ENCODE measurements at places on chromosomes 7 and 10. TPM values are rescaled to one million over a fixed set of nuclear protein-coding genes. Genes with fewer than 3 reads are reported as not detected.

Gene NKX2-3
- 8.9 TPM for polyA plus RNA-seq

Gene CFAP58
- polyA plus RNA-seq: 0.09 TPM

Gene RAB18
- 37.5 TPM for polyA plus RNA-seq

Gene ITPRID1
- polyA plus RNA-seq: 0.60 TPM

Gene FZD1
- polyA plus RNA-seq: 3.4 TPM

Gene HOXA13
- 10.7 TPM for polyA plus RNA-seq

Gene PLEKHS1
- polyA plus RNA-seq: 11.0 TPM

Gene PARP12
- polyA plus RNA-seq: 49.5 TPM

Gene ABCF2
- 34.6 TPM for polyA plus RNA-seq

Gene BNIP3
- polyA plus RNA-seq: 10.8 TPM

Gene PPP1R3A
- not detected for polyA plus RNA-seq

Gene MALRD1
- polyA plus RNA-seq: not detected

Gene SOSTDC1
- polyA plus RNA-seq: 1.8 TPM

Gene PAX2
- not detected for polyA plus RNA-seq

Gene CUL2
- polyA plus RNA-seq: 15.0 TPM

Gene MRM2
- polyA plus RNA-seq: 25.0 TPM

Gene MACC1
- 2.1 TPM for polyA plus RNA-seq

Gene BCL7B
- 95.7 TPM for polyA plus RNA-seq

Gene PLPP4
- polyA plus RNA-seq: not detected

Gene WNT2
- polyA plus RNA-seq: not detected

Gene ELFN1
- polyA plus RNA-seq: not detected

Gene PHTF2
- polyA plus RNA-seq: 2.3 TPM

Gene TUBB8
- polyA plus RNA-seq: not detected

Gene FOXP2
- polyA plus RNA-seq: 1.6 TPM

Gene EMX2
- not detected for polyA plus RNA-seq

Gene NPS
- not detected for polyA plus RNA-seq

Gene CHST15
- polyA plus RNA-seq: 3.5 TPM

Gene IL15RA
- polyA plus RNA-seq: 16.8 TPM

Gene EIF3A
- 71.0 TPM for polyA plus RNA-seq

Gene AGAP5
- 1.2 TPM for polyA plus RNA-seq

Gene MKI67
- polyA plus RNA-seq: 1.2 TPM

Gene AZGP1
- 4.6 TPM for polyA plus RNA-seq

Gene EPO
- polyA plus RNA-seq: not detected

Gene CXCL12
- polyA plus RNA-seq: 54.1 TPM

Gene TES
- 80.7 TPM for polyA plus RNA-seq

Gene ITGB8
- 0.23 TPM for polyA plus RNA-seq

Data from sigmoid colon (tissue), 7 donors.